Cortex of kidney (tissue), 1 donor: ENCODE measurements at places on chromosomes 2 and 18.

DNA sequence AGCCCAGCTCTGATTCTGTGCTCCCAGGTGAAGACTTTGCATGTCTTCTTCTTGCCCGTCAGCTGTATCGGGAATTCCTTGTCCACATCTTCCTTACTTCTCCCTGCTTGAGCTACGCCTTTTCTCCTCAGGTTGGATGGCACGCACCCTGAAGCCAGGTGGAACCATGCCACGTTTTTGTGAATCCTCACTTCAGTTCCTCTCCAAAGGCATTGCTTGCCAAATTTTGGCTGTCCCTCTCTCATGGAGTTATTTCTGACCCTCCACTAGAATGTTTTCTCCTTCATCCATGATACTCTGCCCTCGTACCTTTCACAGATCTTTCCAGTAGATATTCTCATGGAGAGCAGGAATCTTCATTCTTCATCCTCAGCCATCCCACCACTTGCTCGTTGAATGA is 20.2 kb downstream of the ZCCHC2 start:
- DNase-seq, result no peak

DNA sequence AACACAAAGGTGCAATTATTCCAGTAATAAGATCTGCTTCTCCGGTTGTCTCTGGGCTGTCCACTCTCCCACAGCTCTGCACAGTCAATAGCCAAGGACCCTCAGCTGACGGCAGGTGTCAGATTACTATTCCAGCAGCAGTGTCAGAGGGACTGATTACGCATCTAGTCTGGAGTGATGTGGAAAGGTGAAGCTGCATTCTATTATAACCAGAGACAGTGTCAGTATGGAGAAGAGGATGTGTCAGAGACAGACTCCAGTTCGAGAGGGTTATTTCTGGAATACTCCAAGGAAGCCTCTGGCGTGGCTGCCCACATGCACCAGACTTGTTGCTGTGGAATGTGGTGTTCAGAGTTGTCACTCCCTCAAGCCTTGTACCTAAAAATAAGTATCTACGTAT is 163.6 kb upstream of the TMEM200C start:
- no peak for DNase-seq

DNA sequence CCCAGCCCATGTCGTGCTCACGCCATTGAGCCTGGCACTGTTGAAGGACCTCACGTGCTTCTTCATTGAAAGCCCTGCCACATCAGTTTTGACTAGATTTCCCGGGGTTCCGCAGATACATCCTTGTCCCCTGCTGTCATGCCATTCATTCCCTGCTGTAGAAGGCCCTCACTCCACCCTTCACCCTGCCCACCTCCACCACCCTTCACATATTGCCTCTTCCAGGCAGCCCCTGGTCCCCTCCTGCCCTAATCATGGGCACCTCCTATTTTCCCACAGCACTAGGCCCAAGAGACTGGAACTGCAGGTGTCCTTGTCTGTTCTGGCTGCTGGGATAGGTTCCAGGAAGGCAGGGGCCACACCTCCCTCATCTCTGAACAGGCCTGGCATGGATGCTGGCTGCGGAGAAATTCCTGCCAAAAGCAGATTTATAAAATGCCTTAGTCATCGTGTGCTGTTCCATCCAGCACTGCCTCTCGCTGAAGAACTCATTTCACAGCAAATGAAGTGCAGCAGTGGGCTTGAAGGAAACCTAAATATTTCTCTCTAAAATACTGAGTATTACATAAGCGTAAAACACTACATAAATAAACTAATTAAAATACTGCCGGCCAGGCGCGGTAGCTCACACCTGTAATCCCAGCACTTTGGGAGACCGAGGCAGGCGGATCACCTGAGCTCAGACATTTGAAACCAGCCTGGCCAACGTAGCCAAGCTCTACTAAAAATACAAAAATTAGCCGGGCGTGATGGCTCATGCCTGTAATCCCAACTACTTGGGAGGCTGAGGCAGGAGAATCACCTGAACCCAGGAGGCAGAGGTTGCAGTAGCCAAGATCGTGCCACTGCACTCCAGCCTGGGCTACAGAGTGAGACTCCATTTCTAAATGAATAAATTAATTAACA is 38.4 kb downstream of the EIF4E2 start:
- no peak for DNase-seq

- no peak for DNase-seq
Measured at GRCh38 chr2:18625563-18625962, 36.2 kb upstream of the NT5C1B start.

- DNase-seq, result no peak
Measured at GRCh38 chr2:231461516-231461971, 2.7 kb downstream of the NCL start.

- DNase-seq, result no peak
Measured at GRCh38 chr18:77470569-77471413, 221.1 kb downstream of the GALR1 start.

DNA sequence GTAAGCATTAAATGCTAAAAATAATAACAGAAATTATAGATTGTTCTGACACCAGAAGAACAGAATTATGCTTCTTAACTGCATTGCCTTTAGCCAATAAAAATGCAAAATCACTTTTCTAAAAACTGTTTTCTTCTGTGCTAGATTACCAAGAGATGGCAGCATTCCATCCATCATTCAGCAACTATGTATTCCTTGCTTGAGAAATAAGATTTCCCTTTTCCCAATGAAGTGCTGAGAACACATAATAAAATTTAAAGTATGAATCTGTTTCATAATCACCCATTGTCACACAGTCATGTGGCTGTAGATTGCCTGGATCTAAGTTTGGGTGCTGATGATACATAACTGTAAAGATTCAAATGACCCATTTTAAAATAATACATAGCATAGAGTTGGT is 504.2 kb downstream of the TDRD15 start:
- no peak for DNase-seq

DNA sequence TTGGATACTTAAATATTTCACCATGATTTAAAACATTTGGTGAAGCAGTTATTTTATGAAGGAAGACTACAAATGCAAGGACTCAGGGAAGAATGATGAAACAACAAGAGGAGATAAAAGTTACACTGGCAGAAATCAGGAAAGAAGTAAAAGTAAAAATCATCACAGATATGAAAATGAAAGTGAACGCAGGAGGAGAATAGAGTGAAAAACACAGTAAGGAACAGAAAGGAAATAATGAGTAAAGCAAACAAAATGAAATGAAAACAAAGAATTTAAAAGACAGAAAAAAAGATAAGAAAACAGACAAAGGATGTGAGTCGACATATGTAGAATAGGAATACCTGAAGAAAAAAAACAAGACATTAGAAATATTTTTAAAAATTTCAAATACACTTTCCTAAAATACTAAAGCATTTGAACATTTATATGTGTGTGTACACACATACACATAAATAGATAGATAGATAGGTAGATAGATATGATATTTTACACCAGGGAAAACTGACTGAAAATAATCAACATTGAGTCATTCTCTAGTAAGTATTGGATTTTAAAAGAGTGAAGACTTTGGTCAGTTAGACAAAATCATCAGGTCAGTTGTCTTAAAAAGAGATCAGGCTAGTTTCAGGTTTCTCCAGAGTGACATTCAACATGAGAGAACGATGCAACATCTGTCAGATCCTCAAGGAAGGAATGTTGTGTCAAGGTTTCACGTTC is 12.1 kb upstream of the KDSR start:
- DNase-seq, result no peak

DNA sequence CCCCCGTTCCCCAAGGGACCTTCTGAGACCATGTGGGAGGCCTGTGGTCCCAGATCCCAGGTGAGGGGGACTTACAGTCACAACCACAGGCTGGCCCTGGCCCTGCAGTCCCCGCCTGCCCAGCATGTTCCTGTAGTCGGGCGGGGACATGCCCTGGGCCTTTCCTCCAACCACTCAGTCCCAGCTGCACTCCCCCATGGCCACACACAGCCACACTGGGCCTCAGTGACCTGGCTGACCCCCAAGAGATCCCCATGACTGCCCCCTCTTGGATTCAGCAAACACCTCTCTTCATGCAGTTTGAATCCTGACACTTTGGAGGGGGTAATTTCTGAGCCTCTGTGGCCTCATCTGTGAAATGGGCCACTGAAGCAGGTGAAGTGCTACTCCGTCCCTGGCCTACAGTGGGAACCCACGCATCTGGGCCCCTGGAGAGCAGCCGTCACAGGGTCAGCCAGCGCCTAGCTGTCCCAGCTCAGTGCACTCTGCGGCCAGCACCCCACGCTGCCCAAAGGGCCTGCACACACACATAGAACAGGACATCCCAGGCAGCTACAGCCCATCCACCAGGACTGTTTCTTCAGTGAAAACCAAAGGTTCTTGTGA is 12.7 kb upstream of the ARHGEF4 start:
- DNase-seq, result no peak

GRCh38 chr2:8525582-8526402 is 156.1 kb upstream of the ID2 start:
- no peak for DNase-seq

- no peak for DNase-seq
Measured at GRCh38 chr2:25363733-25364132, 22.0 kb upstream of the DNMT3A start.

- DNase-seq, result no peak
Measured at GRCh38 chr2:100809506-100809905, 10.4 kb upstream of the NPAS2 start.

- DNase-seq, result no peak
Measured at GRCh38 chr2:131034122-131035051, 58.9 kb downstream of the FAM168B start.

- no peak for DNase-seq
Measured at GRCh38 chr2:197170208-197170607, 140.4 kb downstream of the ANKRD44 start.

- no peak for DNase-seq
Measured at GRCh38 chr18:35750929-35751328, 169.4 kb downstream of the GALNT1 start.

GRCh38 chr18:11091746-11092145 is 57.6 kb downstream of the PIEZO2 start:
- DNase-seq, result no peak

DNA sequence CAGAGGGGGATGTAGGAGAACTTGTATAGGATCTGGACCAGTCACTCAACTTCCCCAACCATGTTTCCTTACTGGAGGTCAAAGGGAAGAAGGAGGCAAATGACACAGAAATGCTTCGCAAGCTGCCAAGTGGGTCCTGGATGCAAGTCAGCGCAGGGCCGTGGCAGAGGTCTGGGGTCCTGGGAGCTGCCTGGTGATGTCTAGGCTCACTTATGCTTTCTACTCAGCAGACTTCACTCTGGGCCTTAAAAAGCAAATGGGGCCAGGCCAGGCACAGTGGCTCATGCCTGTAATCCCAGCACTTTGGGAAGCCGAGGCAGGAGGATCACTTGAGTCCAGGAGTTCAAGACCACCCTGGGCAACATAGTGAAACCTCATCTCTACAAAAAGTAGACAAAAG is 19.9 kb downstream of the HS1BP3 start:
- DNase-seq, result no peak

GRCh38 chr2:96103187-96103601 is 13.2 kb downstream of the ADRA2B start:
- no peak for DNase-seq
